ENCODE measurements at places on chromosomes 6 and 20.
A peak's percentile ranks its signal among the peaks of the same experiment; 100 is the strongest.

GRCh38 chr6:63529498-63529897 is 42.8 kb upstream of the LOC128125822 start:
- no peak for DNase-seq

DNA sequence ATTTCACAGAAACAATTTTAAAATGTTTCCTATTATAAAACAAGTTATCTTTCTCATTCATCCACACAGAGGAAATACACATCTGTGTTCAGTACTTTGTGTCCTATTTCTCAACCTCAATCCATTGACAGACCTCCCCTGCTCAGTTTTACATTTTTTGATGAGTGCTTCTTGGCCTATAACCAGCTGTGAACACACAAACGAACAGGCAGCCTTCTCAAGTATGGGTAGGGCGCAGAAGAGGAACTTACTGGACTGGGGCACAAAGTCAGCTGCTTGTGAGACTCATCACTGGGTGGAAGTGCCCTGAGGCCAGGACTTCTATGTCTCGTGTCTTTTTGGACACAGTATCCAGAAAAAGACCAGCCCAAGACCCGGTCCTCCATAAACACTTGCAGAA is 2.8 kb downstream of the RPS6KA2 start:
- no peak for DNase-seq

DNA sequence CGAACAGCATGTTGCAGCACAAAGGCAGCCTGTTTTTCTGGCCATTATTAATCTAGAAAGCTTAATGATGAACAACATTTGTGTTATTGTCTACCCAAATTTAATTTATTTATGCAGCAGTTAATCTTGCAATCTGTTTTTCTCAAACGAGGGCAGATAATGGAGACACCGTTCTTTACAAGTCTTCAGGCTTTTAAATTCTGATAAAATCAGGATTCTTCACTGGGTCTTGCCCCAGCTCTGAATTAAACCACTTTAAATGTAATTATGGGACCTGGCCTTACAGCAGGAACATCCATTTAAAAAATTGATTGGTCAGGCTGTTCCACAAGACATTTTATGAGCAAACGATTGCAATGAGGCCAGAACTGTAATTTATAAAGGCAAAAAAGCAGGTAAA is 26.5 kb upstream of the INSM1 start:
- no peak for DNase-seq

GRCh38 chr6:108562503-108562993 is 1.8 kb downstream of the FOXO3 start:
- peak; percentile 37 for DNase-seq

- DNase-seq, result no peak
These were observed 19.8 kb downstream of the IBTK start for GRCh38 chr6:82227770-82228169.

- DNase-seq, result no peak
These were observed 48.9 kb downstream of the ANKRD60 start for GRCh38 chr20:58179432-58180099.

- no peak for DNase-seq
These were observed 38.5 kb downstream of the HTR1B start for GRCh38 chr6:77424761-77425160.

- DNase-seq, result no peak
These were observed 301.1 kb downstream of the FOXC1 start for GRCh38 chr6:1910621-1911407.

- DNase-seq, result no peak
These were observed 37.2 kb upstream of the ZNF337 start for GRCh38 chr20:25733903-25734302.

DNA sequence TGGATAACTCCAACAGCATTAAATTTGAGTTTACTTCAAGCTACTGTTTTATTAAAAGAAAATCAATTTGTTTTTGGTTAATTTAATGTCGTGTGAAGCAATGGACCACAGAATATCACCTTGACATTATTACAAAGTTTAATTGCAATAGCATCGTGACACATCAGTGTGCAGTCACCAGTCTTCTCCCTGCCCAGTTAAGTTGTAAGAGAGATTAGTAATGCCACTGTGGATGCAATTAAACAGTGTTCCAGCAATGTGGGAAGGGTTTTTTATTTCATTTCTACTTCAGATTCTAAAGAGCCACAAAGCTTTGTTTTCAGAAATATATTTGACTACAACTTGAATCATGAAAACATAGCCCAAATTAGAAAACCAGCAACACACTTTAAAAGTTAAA is 128.7 kb downstream of the SYNE1 start:
- DNase-seq, result no peak

DNA sequence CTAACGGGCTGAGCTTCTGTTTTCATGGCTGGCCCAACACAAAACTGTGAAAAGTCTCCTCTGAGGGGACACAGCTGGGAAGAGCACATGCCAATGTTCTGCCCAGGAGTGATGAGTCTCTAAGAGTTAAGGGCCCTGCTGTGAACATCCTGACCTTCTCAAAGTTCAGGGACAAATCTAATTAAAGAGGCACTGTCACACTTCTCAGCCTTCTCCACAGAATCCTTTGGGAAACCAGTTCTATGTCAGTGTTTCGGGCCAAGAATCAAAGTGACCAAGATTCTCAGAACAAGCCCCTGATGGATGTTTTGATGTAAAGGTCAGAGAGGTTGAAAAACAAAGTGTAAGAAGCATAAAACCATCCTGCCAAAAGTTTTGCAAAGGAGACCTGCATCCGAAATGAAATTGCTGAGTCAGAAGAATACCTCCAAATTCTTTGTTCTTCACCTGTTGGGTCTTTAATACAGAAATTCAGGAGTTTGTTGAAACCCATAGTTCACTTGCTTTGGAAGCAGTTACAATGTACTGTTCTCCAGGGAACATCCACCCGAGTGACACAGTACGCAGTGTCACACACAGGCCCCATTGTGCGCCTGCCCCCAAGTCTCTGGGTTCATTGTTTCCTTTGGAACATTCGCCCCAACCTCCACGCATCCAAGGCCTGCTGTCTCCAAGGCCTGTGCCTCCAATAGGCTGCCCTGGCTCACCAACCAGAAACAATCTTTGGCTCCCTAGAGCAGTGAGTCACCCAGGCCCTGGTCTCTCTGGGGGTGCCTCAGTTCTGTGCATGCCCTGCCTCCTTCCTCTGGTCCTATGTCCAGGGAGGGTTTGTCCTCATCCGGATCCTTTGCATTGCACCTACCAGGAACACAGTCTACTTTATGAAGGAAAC is 65.5 kb upstream of the QKI start:
- DNase-seq, result no peak

DNA sequence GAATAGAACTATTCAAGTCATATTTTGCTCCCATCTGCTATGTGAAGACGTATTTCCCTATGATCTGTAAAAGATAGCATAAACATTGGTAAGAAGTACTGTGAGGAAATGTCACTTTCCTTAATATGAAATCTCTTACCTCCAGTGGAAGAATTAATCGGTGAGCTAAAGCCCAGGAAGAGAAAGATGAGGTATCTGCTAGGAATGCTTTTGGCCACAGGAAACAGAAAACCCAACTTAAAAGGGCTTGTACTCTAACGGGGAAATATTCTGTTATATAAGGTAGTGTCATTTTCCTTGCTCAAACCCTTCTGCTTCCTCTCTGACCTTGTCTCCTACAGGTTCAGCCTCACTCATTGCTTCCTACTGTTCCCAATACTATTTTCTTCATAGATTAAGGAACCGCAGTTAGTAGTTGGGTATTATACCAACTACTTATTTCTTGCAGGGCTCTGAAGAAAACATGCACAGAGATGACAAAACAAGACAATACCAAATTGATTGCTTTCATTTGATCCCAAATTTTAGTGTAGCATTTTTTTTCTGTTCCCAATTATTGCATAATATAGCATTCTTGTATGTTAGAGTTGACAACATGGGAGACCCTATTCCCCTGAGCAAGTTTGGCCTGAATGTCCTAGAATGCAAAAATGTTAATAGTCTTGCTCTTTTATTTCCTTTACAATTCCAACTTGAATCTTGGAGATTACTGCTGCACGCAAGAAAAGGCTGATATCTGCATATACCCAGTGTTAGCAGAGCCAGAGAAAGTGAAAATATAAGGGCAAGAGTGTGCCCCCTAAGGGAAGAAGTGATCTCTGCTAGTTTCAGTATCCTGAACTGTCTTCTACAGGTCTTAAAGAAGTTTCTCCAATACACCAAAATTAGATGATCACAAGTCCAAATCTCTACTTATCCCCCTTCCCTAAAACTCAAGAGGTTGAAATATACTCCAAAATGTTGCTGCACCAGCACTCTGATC is 65.3 kb downstream of the AFG1L start:
- no peak for DNase-seq

DNA sequence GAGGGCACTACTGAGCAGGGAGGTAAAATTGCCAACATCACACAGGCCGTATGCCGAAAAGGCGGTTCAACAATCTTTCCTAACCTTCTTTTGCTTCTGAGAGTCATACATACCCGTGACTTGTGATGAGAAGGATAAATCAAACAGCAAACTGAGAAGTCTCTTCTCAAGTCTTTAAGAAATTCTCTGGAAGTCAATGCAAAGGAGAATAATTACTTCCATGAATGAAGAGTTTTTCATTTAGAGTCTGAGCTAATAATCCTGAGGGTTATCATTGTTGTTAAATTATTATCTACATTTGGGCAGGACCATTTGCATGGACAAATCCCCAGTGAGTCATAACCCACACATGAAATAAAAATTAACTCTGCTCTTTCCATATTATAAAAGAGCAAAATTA is 22.4 kb upstream of the ILRUN start:
- DNase-seq, result no peak

GRCh38 chr6:147758303-147758702 is 249.8 kb downstream of the SAMD5 start:
- DNase-seq, result no peak

DNA sequence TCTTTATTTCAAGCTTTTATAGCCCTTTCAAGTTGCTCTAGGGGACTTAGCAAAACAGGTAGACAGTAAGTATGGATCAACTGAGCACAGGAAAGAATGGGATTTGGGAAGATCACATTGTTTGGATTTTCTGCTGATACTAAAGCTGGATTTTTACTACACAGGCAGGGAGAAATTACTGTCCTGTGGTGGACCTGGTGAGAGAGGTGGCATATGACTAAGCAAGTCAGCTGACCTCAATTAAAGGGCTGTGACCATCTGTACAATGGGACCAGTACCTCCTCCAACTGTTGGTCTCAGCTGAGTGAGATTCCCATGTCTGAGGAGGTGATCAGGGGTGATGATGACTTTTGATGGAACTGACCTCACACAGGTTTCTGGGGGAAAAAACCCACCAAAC is 28.0 kb downstream of the RREB1 start:
- DNase-seq, result no peak

DNA sequence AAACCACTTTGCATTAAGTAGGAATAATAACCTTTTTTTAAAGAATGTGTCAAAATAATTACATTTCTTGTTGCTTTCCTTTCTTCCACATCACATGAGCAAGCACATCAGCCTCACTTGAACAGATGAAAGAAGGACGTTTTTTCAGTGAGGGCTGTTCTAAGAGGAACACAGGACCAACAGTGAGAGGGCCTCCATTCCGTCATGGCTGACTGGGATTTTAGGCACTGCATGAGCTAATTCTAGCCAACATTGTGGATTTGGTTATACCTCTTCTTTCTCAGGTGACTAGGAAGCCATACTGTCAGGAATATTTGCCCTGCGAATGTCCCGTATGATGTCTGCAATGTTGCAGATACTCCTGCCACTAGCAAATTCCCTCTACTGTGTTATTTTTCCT is 87.6 kb downstream of the LINC00237 start:
- DNase-seq, result no peak

- DNase-seq, result no peak
These were observed 105.9 kb downstream of the ADTRP start for GRCh38 chr6:11672669-11673068.

GRCh38 chr6:16122197-16122596 is 6.7 kb upstream of the MYLIP start:
- DNase-seq, result no peak

- no peak for DNase-seq
These were observed 209.2 kb downstream of the ANKRD60 start for GRCh38 chr20:58019027-58019849.

All from SK-N-MC (cell line).